ENCODE measurements at places on chromosomes 5 and 9.

DNA sequence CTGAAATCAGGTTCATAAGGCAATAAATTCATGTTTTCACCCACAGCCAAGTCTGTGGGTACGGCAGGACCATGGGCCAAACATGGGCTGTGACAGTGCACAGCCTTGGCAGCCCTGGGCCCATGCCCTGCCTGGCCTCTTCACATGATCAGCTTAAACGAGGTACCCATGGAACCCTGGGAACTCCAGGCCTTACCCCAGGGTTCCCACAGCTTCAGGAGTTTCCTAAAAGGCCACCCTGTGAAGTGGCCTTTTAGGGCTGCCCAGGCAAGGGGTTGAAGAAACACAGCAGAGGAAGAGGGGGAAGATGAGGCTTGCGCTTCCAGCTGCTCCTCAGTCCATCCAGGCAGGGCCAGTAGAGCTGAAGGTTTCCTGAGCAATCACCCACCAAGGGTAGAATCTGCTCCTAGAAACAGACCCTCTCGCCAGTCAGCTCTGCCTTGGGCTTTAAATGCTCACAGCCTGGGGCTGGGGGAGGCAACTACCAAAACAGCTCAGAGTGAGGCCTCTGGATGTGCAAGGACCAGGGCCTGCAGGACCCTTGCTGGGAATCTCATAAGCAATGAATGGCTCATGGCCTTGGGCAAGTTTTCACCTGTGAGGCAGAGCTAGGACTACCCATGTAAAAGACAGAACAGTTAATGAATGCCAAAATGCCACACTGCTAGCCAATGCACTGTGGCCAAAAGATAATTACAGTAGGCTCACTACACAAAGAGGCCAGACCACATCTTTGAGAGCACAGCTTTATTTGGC lies 79.3 kb upstream of the LRRTM2 start:
- DNase-seq = no peak

GRCh38 chr5:144143625-144144024 lies 26.8 kb downstream of the YIPF5 start:
- DNase-seq = no peak

DNA sequence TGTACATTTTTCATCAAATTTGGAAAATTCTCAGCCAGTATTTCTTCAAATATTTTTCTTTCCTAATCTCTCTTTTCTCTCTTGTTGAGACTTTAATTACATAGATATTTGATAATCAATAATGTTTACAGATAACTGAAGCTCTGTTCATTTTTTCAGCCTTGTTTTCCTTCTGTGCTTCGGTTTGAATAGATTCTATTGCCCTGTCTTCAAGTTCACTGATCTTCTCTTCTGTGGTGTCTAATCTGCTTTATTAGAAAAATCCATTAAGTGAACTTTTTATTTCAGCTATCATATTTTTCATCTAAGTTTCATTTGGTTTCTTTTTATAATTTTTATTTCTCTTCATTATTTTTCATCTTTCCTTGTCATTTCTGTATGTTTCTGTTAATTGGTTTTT lies 54.1 kb downstream of the AMBP start:
- DNase-seq = no peak

GRCh38 chr9:107918749-107919148 lies 429.2 kb upstream of the KLF4 start:
- DNase-seq = no peak

- no peak for DNase-seq
These were observed 2.5 kb upstream of the HRH2 start for GRCh38 chr5:175655411-175655810.

DNA sequence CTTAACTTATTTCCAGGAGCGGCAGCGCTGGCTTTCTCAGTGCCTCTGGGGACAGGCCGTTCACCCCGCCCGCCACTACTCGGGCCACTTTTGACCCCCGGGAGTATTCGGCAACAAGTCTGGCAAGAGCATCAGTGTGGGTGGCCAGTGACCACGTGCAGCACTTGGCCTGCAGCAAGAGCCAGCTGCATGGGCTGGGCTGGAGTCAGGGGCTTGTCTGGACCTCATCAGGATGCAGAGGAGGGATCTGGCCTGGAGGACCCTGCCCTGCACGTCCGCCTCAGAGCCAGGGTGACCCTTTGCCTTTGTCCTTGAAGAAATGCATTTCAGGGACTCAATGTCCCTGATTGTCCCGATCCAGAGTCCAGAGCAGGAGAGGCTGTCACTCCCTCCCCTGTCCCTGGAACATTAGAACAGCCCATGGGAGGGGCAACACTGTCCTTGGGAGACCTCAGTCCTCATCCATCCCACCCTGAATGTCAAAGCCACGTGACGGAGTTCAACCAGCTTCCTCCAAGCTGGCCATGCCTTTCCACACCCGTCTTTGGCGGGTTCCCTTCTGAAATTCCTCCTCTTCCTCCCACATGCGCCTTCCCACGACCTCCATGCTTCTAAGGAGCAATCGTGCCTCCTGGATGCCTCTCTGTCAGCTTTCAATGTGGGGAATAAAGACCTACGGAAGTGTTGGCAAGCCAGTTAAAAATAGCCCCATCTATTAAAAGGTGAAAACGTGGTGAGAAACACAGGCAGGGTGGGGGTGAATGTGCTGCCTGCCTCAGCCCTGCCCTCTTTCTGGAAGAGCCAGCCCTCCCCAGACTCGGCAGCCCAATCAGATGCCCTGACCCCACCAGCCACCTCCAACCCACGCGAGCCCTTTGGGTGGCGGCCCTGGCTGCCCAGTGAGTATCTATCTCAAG lies 99.0 kb downstream of the OLFM1 start:
- DNase-seq = no peak

DNA sequence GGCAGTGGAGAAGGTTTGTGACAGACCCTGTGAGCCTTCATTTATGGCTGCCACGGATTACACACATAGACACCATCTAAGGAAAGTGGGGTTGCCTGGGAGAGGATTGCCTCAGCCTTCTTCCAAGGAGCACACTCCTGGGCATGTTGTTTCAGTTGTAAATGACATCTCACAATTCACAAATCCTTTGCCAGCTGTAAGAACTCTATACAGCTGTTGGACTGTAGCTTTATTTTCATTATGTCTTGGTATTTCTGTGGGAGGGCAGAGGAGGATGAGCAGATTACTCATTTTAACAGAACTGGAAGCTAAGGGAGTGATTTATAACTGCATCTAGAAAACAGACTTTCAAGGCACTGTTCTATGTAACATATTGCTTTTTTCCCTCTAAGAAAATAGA lies 25.6 kb downstream of the MELK start:
- DNase-seq = peak; percentile 57

GRCh38 chr5:173430394-173430793 lies 102.2 kb upstream of the STC2 start:
- no peak for DNase-seq

GRCh38 chr5:73757416-73757815 lies 131.4 kb downstream of the ARHGEF28 start:
- DNase-seq = no peak

GRCh38 chr5:163535290-163535689 lies 29.9 kb downstream of the MAT2B start:
- no peak for DNase-seq

DNA sequence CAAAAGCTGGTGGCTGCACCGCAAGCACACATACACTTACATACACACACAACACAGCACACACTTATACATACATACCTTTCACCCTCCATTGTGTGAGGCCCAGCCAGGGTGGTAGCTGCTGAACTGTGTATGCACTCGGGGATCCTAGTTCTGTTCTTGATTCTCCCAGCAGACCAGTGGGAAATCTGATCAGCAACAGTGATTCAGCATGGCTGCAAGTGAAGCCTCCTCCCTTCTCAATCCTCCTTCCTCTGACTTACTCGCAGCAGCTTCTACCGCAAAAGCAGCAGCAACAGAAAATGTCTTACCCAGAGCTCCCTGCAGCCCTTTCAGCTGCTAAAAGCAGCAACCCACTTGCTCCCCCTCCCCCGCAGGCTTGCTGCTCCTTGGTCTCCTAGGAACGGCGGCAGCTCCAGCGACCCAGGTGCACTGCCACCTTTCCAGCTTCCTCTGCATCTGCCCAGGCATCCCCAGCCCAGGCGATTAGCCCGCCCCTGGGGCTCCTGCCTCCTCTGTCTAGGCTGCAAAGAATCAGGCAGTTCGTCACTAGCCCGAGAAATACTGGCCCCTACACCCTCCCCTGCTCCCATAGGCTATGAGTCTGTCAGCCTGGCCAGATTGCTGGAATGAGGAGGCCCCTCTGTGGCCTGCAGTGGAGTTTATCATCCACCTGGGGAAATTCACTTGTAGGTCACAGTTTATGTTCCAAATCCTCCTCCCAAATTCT lies at the start of gene KLHL3:
Gene KLHL3, minus strand, starts transcription at position 535 of the 730 bp plus-strand sequence. Its CDS starts 443 bp downstream, at position 92.
- DNase-seq = peak; percentile 66

DNA sequence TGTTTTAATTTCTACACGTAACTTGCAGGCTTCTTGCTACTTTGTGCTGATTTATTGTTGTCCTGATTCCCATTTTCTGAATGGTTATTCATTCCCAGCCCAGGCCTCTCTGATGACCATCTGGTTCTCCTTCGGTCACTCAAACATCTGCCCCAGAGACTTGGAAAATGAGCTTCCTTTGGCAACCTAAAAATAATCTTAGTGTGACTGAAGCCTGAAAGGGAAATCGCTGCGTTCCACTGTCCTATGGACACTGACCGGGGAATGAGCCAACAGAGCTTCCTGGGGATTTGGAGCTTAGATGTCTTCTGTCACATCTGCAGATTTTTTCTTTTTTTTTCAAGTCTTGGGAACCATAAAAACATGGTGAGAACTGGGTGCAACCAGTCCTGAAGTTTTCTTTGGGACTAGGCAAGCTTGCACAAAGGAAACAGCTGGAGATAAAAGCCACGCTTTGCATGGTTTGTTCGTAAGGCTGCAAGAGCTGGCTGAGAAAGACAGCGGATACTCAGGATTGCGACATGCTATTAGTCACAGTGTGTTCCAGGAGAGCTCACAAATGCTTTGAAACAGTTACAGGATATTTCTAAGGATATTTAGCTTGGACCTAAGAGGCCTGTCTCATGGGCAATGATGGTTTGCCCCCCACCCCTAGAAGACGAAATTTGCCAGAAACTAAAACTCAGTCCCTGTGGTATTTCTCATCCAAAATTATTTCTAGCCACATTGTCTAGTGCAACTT lies 146.2 kb downstream of the GOLPH3 start:
- peak; percentile 97 for DNase-seq

DNA sequence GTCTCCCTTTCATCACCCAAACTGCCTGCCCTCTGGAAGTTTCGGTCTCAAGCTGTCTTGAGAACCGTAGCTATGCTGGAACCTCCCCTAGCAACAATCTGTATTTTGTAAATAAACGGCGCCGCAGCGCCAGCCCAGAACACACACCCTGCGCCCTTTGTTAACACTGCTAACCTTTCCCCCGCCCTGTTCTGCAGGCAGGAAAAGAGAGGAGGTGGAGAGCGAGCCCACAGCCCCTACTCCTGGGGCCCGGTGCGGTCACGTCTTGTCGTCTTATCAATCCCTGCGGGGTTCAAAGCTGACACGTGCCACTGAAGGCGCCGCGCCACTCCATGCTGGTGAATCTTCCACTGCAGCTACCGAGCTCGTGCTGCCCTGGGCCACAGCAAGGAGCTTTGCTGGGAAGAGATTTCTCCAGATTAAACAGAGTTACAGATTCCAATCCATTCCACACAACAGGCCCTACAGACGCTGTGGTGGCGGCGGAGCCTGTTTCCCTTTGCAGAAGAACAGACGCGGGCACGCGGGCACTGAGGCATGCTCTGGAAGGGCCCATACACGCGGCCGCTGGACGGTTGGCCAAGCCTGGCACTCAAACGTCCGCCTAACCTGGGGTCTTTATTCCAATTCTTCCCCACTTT lies 25.3 kb downstream of the ZDHHC11B start:
- DNase-seq = no peak

- DNase-seq = peak; percentile 79
These were observed 63.5 kb upstream of the BARX1 start for GRCh38 chr9:94018628-94019027.

Data from IMR-90 (cell line).